Uterine smooth muscle cell (primary cell): ENCODE measurements at places on chromosomes 3 and 15. TPM values are rescaled to one million over a fixed set of nuclear protein-coding genes. Genes with fewer than 3 reads are reported as not detected.

The ASB14 gene
- under 0.01 TPM in 1 of 2 replicates, not detected in the other for total RNA-seq

The STRIT1 gene
- not detected in 2 replicates for total RNA-seq

The GOLGA8O gene
- total RNA-seq: 1.7 TPM in 1 of 2 replicates, not detected in the other

The ATP13A4 gene
- 0.50 and 0.55 TPM in 2 replicates for total RNA-seq

The GNB4 gene
- 62.5 and 103 TPM in 2 replicates for total RNA-seq

The GRK7 gene
- under 0.01 TPM in 1 of 2 replicates, not detected in the other for total RNA-seq

The PLA2G4D gene
- total RNA-seq: not detected in 2 replicates

The FBXO40 gene
- under 0.01 TPM in 1 of 2 replicates, not detected in the other for total RNA-seq

The KCNMB2 gene
- total RNA-seq: 0.87 TPM in 1 of 2 replicates, not detected in the other

The BFSP2 gene
- total RNA-seq: not detected in 2 replicates

The RYR3 gene
- total RNA-seq: not detected in 2 replicates

The NR2E3 gene
- 0.22 and 0.25 TPM in 2 replicates for total RNA-seq

The TMIE gene
- total RNA-seq: under 0.01 and 0.12 TPM in 2 replicates

The TRIM42 gene
- total RNA-seq: not detected in 2 replicates

The ERICH6 gene
- total RNA-seq: 0.22 TPM in 1 of 2 replicates, not detected in the other

The TNNC1 gene
- total RNA-seq: 0.33 TPM in 1 of 2 replicates, not detected in the other

The PCLAF gene
- 25.0 and 44.9 TPM in 2 replicates for total RNA-seq

The TMEM212 gene
- total RNA-seq: 0.11 TPM in 1 of 2 replicates, not detected in the other

The FETUB gene
- not detected in 2 replicates for total RNA-seq

The NOX5 gene
- 0.22 and 0.25 TPM in 2 replicates for total RNA-seq

The MORF4L1 gene
- total RNA-seq: 328 and 363 TPM in 2 replicates

The RSRC1 gene
- total RNA-seq: 52.6 and 87.7 TPM in 2 replicates

The CLDN11 gene
- 264 and 356 TPM in 2 replicates for total RNA-seq

The TMC3 gene
- not detected in 2 replicates for total RNA-seq

The GHSR gene
- total RNA-seq: 0.12 TPM in 1 of 2 replicates, not detected in the other

The EIF3J gene
- total RNA-seq: 32.5 and 42.7 TPM in 2 replicates

The HEG1 gene
- total RNA-seq: 32.6 and 55.2 TPM in 2 replicates

The LSMEM2 gene
- not detected in 2 replicates for total RNA-seq

The CD96 gene
- not detected in 2 replicates for total RNA-seq

The MESP2 gene
- total RNA-seq: 0.55 and 0.75 TPM in 2 replicates

The MUSTN1 gene
- total RNA-seq: 0.50 TPM in 1 of 2 replicates, not detected in the other

The CCR8 gene
- not detected in 2 replicates for total RNA-seq

The PP2D1 gene
- not detected in 2 replicates for total RNA-seq

The CPN2 gene
- not detected in 2 replicates for total RNA-seq

The SI gene
- not detected in 2 replicates for total RNA-seq

The CHRNB4 gene
- not detected in 2 replicates for total RNA-seq

The TLR9 gene
- under 0.01 TPM in 1 of 2 replicates, not detected in the other for total RNA-seq

The EXD1 gene
- 0.11 TPM in 1 of 2 replicates, not detected in the other for total RNA-seq

The SH2D7 gene
- not detected in 2 replicates for total RNA-seq

The SOX2 gene
- not detected in 2 replicates for total RNA-seq

The TMEM40 gene
- total RNA-seq: not detected in 2 replicates

The MKRN3 gene
- 0.37 and 0.89 TPM in 2 replicates for total RNA-seq

The POMGNT2 gene
- total RNA-seq: 14.2 and 15.9 TPM in 2 replicates

The UNC13C gene
- total RNA-seq: under 0.01 TPM in 1 of 2 replicates, not detected in the other

The PLS1 gene
- total RNA-seq: 1.1 and 1.8 TPM in 2 replicates

The C2CD4A gene
- total RNA-seq: 0.12 TPM in 1 of 2 replicates, not detected in the other

The CAMK2N2 gene
- total RNA-seq: 0.25 and 0.33 TPM in 2 replicates

The GASK1A gene
- total RNA-seq: 2.2 and 3.9 TPM in 2 replicates

The TPRG1 gene
- total RNA-seq: 0.87 and 1.8 TPM in 2 replicates

The ACTC1 gene
- not detected in 2 replicates for total RNA-seq

The CX3CR1 gene
- total RNA-seq: under 0.01 TPM in 1 of 2 replicates, not detected in the other

The ZNF502 gene
- total RNA-seq: 4.7 and 5.8 TPM in 2 replicates

The FBXL22 gene
- total RNA-seq: 0.22 and 1.5 TPM in 2 replicates

The CHST13 gene
- not detected in 2 replicates for total RNA-seq

The GREM1 gene
- total RNA-seq: 94.3 and 684 TPM in 2 replicates

The OXTR gene
- total RNA-seq: 8.9 and 12.1 TPM in 2 replicates

The HHATL gene
- not detected in 2 replicates for total RNA-seq

The HES1 gene
- 0.87 and 3.8 TPM in 2 replicates for total RNA-seq

The C3orf52 gene
- total RNA-seq: 17.2 and 24.9 TPM in 2 replicates
